Endothelial cell of umbilical vein (primary cell): ENCODE measurements at places on chromosomes 5 and 9. TPM values are rescaled to one million over a fixed set of nuclear protein-coding genes. Genes with fewer than 3 reads are reported as not detected.

PDCD1LG2 gene
- polyA plus RNA-seq, result 7.9 and 9.6 TPM in 2 replicates

FCHO2 gene
- polyA plus RNA-seq, result 12.0 and 13.7 TPM in 2 replicates

MRPL22 gene
- polyA plus RNA-seq, result 65.6 and 66.9 TPM in 2 replicates

ANKRD31 gene
- not detected in 2 replicates for polyA plus RNA-seq

TERT gene
- 0.04 TPM in 1 of 2 replicates, not detected in the other for polyA plus RNA-seq

ASPN gene
- polyA plus RNA-seq, result not detected in 2 replicates

TAL2 gene
- polyA plus RNA-seq, result 0.30 TPM in 1 of 2 replicates, not detected in the other

ACTBL2 gene
- 0.03 and 0.08 TPM in 2 replicates for polyA plus RNA-seq

DNA sequence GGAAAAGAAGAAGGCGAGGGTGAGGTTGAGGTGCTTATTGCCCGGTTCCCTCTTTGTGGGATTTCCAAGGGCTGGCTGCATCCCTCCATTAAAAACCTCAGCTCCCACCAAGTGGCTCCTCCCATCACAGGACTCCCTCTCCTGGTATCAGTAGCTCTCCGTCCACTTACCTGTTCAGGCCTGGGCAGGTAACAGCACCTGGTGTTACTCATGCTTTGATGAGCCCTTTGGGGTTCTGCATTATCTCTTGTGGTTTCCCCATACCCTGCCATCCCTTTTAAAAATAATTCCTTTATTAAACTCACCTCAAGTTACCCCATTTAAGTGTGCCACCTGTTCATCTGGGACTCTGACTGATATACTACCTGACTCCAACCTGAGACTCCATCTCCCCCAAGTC lies 17.5 kb upstream of the TGFBR1 start:
- no peaks in the 10 kb centered on the region for H3K36me3 ChIP-seq
- H3K27me3 ChIP-seq, result no peaks in the 10 kb centered on the region
- H3K4me3 ChIP-seq, result no peak overlapping the region

DNA sequence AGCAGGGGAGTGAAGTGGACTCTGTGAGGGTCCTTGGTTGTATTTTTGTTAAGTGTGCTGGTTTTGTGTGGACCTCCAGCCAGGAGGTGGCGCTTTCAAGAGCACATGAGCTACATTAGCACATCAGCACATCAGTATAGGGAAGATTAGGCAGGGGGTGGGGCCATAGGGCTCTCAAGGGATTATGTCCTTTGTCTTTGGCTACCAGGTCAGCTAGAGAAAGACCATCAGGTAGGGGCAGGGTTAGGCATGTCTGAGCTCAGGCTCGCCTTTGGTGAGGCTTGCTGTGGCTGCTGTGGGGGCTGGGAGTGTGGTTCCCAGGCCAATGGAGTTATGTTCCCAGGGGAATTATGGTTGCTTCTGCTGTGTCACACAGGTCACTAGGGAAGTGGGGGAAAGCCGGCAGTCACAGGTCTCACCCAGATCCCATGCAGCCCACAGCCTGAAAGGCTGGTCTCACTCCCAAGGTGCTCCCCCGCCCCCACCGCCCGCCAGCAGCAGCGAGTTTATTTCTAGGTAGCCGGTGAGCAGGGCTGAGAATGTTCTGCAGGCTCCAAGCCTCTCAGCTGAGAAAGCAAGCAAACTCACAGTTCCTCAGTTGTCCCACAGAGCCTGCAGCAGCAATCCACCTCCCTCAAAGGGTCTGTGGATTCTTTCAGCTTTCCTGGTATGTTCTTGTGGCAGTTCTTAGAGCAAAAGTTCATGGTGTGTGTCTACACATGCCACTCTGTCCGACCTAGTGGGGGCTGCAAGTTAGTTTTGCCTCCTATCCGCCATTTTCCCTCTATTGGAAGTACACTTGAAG lies 13.7 kb downstream of the OR1J1 start:
- H3K36me3 ChIP-seq, result no peaks in the 10 kb centered on the region
- DNase-seq, result no peak
- H3K27me3 ChIP-seq, result peaks cover 6% of the 10 kb centered on the region
- H3K4me1 ChIP-seq, result peaks cover 7% of the 10 kb centered on the region
- no peak overlapping the region for H3K27ac ChIP-seq

GRCh38 chr5:157978061-157978460 lies 119.1 kb upstream of the CLINT1 start:
- H3K27ac ChIP-seq, result no peak overlapping the region
- no peak overlapping the region for H3K4me3 ChIP-seq
- no peaks in the 10 kb centered on the region for H3K4me1 ChIP-seq
- DNase-seq, result no peak

GRCh38 chr9:88390371-88390990 lies 2.2 kb downstream of the SPIN1 start:
- no peak for DNase-seq
- H3K27ac ChIP-seq, result no peak overlapping the region
- H3K27me3 ChIP-seq, result no peaks in the 10 kb centered on the region
- no peak overlapping the region for H3K4me3 ChIP-seq

GRCh38 chr5:168874713-168875380 lies 295.7 kb upstream of the PANK3 start:
- no peaks in the 10 kb centered on the region for H3K4me1 ChIP-seq
- no peaks in the 10 kb centered on the region for H3K36me3 ChIP-seq
- no peak for DNase-seq
- no peak overlapping the region for H3K4me3 ChIP-seq
- H3K27me3 ChIP-seq, result no peaks in the 10 kb centered on the region
- H3K27ac ChIP-seq, result no peak overlapping the region

- H3K27me3 ChIP-seq, result no peaks in the 10 kb centered on the region
- no peak for DNase-seq
- H3K4me1 ChIP-seq, result no peaks in the 10 kb centered on the region
- H3K27ac ChIP-seq, result no peak overlapping the region
These were observed 75.3 kb downstream of the COL23A1 start for GRCh38 chr5:178514851-178515418.

GRCh38 chr5:133841831-133842750 lies 126.3 kb downstream of the C5orf15 start:
- H3K27ac ChIP-seq, result no peak overlapping the region
- H3K4me3 ChIP-seq, result no peak overlapping the region
- H3K4me1 ChIP-seq, result no peaks in the 10 kb centered on the region
- peaks cover 8% of the 10 kb centered on the region for H3K27me3 ChIP-seq
- H3K36me3 ChIP-seq, result no peaks in the 10 kb centered on the region
- no peak for DNase-seq

- no peak overlapping the region for H3K27ac ChIP-seq
- no peak for DNase-seq
- H3K36me3 ChIP-seq, result no peaks in the 10 kb centered on the region
- H3K4me3 ChIP-seq, result no peak overlapping the region
- H3K27me3 ChIP-seq, result no peaks in the 10 kb centered on the region
These were observed 642.0 kb downstream of the KIF4B start for GRCh38 chr5:155655569-155655968.

DNA sequence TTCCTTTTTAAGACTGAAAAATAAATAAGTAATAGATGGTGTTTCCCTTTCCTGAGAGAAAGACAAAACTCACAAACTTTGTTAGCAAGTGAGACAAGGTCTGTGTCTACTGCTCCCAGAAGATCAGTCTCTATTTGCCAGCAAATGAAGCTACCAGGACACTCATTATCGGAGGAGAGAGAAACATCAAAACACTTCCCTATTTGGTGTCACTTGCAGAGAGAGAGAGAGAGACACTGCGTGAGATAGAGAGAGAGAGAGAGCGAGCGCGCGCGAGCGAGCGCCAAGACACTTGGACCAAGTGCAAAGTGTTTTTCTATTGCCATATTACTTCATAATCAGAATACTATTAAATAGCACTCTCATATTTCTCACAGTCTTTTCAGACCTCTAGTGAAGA lies 142.7 kb downstream of the KCNN2 start:
- no peak for DNase-seq
- no peaks in the 10 kb centered on the region for H3K36me3 ChIP-seq
- H3K4me3 ChIP-seq, result no peak overlapping the region
- H3K27ac ChIP-seq, result no peak overlapping the region
- no peaks in the 10 kb centered on the region for H3K4me1 ChIP-seq

DNA sequence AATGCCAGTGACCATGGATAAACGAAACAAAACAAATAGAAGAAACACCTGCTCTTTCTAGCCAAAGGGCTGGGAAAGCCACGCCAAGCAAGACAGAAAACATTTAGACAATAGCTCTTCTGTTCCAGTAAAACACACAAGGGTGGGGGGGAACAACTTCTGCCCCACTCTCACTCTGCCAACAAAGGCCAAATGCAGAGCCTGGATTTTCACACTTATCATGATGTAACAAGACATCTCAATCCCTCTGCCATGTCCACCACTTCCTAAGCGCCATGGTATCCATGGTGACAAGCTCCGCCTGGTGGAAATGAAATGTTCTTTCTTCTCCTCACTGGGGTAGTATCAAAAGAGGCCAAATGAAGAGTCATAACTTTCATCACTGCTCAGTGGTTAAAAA lies 60.6 kb downstream of the DRD1 start:
- no peaks in the 10 kb centered on the region for H3K36me3 ChIP-seq
- no peak overlapping the region for H3K4me3 ChIP-seq
- H3K27ac ChIP-seq, result no peak overlapping the region
- H3K4me1 ChIP-seq, result no peaks in the 10 kb centered on the region
- H3K27me3 ChIP-seq, result no peaks in the 10 kb centered on the region

DNA sequence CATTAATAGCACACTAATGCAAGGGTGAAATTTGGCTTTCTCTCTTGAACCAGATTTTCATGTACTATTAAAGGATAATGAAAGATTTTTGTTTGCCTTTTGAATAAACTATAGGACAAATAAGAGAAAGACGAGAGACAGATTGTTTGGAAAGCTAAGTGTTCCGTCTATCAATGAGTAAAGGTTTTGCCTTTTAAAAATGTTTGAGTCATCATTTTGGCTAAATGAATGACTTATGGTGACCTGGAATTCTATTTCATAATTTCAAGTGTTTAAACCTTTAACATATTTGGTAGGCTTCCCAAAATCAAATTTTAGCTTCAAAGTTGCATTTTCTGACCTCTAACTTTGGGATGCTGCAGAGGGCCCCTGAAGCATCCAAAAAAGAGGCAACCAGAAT lies 145.2 kb downstream of the SLC25A46 start:
- H3K36me3 ChIP-seq, result no peaks in the 10 kb centered on the region
- no peaks in the 10 kb centered on the region for H3K27me3 ChIP-seq
- no peak overlapping the region for H3K27ac ChIP-seq
- no peak for DNase-seq

DNA sequence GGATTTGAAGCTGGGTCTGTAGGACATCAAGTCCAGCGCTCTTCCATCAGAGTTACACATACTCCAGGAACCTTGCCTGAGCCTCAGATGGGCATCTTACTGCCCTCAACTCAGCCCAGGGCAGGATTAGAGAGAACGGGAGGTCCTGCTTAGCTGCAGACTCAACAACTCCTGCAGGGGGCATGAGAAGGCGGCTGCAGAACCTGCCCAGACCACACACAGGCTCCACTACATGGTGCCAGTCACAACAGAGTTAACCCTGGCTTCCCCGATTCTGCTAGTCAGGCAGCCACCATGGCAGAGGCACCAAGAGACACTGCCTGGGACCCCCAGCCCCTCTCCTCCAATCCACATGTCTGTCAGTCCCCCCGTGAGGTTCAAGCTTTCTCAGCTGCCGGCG lies 23.9 kb upstream of the CPLX2 start:
- H3K36me3 ChIP-seq, result no peaks in the 10 kb centered on the region
- H3K27ac ChIP-seq, result no peak overlapping the region
- DNase-seq, result no peak
- no peaks in the 10 kb centered on the region for H3K4me1 ChIP-seq
- no peak overlapping the region for H3K4me3 ChIP-seq

- H3K36me3 ChIP-seq, result no peaks in the 10 kb centered on the region
- H3K4me1 ChIP-seq, result peaks cover 4% of the 10 kb centered on the region
- no peak overlapping the region for H3K27ac ChIP-seq
- H3K4me3 ChIP-seq, result no peak overlapping the region
These were observed 28.1 kb upstream of the PIK3R1 start for GRCh38 chr5:68187268-68188055.

DNA sequence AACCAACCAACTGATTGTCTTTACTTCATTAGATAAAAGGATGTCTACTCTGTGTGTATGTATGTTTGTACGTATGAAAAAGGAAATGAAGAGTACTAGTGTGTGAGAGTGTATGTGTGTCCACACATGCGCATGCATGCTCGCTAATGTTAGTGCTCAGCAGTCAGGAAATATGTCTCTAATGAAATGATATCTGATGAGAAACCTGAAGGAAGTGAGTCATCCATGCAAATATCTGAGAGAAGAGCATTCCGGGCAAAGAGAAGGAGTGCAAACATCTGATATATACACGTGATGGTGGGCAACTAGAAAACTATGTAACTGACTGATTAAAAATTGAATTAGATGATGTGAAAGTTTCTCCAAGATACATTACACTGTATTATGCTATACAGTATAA lies 29.6 kb upstream of the UGCG start:
- no peak overlapping the region for H3K27ac ChIP-seq
- no peaks in the 10 kb centered on the region for H3K27me3 ChIP-seq
- H3K4me3 ChIP-seq, result no peak overlapping the region
- H3K4me1 ChIP-seq, result peaks cover 12% of the 10 kb centered on the region
- DNase-seq, result peak; percentile 59

DNA sequence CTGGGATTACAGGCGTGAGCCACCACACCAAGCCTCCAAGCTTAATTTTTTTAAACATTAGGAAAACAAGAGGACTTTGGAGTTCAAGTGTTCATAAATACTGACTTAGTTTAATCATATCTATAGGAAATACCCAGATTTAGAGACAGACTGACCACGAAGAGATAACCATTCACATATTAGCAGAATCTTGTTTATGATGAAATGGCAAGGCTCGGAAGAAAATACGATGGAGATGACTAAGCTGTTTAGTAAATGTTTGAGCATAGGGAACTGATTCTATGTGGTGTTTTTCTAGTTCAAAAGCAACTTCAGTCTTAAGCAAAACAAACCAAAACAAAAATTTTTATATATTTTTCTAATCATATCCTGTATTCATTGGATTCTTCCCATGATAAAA lies 13.5 kb upstream of the TUSC1 start:
- H3K36me3 ChIP-seq, result no peaks in the 10 kb centered on the region
- H3K4me3 ChIP-seq, result no peak overlapping the region
- no peaks in the 10 kb centered on the region for H3K27me3 ChIP-seq
- H3K4me1 ChIP-seq, result no peaks in the 10 kb centered on the region

DNA sequence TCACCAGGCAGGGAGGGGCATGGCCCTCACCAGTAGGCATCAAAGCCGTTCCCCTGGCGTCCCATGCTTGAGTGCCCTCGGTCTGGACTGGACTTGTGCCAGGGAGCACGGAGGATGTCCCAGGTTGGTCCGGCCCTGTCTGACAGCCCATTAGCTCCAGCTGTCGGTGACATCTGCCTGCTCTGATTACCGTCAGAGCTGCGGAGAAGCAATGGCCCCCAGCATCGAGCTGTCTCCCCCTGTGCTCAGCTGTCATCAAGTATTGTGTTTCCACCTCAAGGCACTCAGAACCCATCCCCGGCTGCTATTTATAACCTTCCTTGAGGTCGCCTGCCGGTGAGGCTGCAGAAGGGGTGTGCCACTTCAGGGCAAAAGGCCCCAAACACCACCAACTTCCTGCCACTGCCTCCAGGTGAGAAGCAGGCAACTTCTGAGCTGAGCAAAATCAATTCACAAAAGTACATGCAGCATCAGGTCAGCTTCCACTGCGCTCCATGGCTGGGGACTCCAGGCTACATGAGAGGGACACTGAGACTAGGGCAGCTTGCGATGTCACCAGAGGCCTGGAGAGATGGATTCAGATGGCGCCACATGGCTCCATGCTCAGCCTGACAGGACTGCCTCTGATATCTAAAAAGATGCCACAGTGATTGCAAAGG lies 142.7 kb downstream of the C5orf15 start:
- H3K36me3 ChIP-seq, result no peaks in the 10 kb centered on the region
- no peak for DNase-seq
- H3K4me1 ChIP-seq, result peaks cover 2% of the 10 kb centered on the region
- H3K27me3 ChIP-seq, result peaks cover 6% of the 10 kb centered on the region
- no peak overlapping the region for H3K27ac ChIP-seq
